Stimulated activated CD8-positive, alpha-beta memory T cell treated with anti-CD3 and anti-CD28 coated beads, Interleukin-2, amount 100 ng/mL, for 48 hours (primary cell): ENCODE measurements at places on chromosomes 5 and 9.

GRCh38 chr9:84996029-84996428 lies 326.5 kb downstream of the NTRK2 start:
- DNase-seq = no peak

DNA sequence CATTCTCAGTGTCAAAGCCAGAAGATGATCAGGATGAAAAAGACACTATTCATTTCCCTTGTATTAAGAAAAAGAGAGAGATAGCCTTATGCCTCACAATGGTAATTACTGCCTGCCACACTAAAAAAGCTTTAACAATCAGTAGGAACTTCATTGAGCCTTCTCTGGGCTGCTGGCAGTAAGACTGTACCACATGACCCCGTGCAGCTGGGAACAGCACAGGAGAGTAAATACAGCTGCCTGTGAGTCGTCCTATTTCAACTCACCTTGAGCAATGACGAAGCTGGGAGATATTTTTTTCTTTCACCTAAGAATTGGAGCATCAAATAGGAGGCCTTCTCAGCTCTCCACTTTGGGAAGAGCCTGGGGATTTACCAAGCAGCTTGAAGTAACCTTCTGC lies 316.3 kb downstream of the GABRB2 start:
- DNase-seq = no peak

DNA sequence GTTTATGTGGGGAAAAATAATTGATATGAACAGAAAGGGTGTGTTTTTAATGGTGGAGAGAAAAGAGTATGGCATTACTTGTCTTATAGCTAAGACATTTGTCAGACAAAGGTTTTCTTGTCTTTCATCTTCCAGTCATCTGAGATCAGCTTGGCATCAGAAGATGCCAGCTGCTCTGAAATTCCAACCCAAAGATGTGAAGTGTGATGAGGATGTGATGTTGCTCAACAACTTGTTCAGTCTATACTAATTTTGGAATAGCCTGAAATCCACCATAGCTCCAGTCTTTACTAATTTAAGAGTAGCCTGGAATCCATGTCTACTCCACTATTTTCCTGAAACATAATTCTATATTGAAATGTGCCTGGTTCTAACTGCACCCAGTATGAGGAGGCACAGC lies 182.3 kb downstream of the CFAP90 start:
- no peak for DNase-seq

DNA sequence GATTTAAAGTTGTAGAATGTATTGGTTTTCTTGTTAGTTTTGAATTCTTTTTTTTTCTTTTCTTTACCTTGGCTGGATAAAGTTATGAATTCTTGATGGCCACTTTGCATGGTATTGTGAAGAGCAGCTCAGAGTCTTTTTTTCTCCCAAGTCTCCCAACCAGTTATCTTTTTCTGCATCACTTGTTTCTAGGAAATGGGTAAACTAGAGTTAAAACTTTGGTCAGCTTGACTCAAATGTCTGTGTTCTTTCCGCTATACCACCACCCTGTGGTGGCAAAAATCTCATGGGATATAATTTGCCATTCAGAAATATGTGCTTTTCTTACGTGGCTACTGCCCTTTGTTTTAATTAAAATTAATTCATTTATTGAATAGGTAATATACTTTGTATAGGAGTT lies 113.2 kb downstream of the UNC13B start:
- DNase-seq = no peak

- no peak for DNase-seq
Observed at GRCh38 chr5:111434800-111435199, 77.5 kb downstream of the STARD4 start.

DNA sequence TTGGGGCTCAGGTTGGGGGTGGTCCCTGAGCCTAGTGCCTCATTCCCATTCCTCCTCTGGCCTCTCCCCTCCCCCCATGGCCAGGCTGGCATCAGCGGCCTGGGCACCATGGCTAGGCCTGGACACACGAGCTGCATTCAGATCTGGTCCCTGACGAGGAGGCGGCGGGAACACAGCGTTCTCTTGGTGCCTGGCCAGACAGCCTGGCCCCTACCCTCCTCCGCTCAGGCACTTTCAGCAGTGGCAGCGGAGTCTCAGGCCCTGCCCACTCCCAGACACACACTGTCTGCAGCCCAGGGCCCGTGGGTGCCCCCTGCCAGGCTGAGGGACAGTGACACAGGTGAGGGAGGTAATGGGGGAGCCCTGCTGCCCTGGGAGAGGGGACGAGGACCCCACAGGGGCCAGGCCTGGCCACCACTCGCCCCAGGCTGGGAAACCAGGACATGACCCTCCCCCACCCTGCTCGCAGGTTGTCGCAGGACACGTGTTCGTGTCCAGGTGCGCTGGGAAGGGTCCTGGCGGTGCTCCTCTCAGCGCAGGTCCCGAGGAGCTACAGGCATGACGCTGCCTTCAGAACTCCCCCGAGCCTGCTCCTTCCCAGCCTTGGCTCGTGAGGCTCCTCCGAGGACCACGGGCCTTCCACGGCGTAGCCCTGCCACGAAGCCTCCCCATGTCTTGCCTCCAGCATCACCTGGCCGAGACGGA lies 19.9 kb upstream of the UBAC1 start:
- no peak for DNase-seq

DNA sequence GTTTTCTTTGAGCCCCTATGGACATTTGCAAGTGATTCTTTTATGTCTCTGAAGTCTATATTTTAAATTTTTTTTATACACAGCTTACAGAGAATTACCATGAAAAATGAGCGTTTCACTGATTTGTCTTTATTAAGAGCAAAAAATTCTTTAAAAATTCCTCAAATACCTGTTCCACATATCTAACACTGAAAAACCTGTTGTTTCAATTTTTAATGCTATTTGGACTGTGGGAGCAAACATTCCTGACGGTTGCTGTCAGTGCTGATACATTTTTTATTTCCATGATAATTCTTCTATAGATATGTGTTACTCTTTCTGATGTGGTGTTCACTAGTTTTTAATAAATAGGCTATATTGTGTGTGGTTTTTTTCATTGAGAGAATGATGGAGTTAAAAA lies 199.8 kb downstream of the GDNF start:
- no peak for DNase-seq

GRCh38 chr5:148224117-148224742 lies 14.1 kb upstream of the MARCOL start:
- no peak for DNase-seq

- no peak for DNase-seq
Observed at GRCh38 chr5:129074903-129075302, 19.6 kb upstream of the ISOC1 start.

DNA sequence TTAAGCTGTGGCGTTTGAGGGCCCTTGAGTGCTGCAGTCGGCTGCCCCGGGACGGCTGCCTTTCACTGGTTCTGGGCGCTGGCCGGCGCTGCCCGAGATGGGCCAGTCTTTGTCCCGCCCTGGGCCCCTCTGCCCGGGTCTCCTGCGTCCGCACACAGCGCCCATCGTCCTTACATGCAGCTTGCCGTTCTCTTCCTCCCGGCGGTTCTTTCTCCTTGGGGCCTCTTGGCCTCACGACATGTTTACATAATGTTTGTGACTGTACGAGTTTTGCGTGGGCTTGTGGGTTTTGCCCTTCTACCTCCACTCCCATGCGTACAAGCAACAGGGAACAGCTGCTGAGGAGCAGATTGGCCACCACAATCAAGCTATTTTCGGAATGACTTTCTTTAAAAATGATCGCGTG lies 618 bp downstream of the TNPO1 start:
- DNase-seq = no peak

GRCh38 chr9:76302543-76302942 lies 91.7 kb downstream of the RFK start:
- no peak for DNase-seq

DNA sequence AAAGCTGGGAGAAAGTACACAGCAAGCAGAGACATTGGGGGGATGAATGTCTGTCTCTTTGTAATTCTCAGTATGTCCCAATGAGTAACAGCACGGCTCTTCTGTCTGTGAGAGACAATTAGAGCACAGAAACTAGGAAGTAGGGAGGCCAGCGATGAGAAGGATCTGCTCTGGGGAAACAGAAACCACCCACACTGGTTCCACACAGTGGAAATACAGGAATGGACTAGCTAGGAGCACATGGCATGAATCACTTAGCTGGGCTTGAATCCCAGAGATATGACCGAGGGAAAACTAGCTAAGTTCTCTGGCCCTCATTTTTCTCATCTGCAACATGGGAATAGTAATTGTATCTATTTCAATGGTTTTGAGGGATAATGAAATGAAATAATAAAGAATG lies 895.9 kb downstream of the TLE4 start:
- no peak for DNase-seq

DNA sequence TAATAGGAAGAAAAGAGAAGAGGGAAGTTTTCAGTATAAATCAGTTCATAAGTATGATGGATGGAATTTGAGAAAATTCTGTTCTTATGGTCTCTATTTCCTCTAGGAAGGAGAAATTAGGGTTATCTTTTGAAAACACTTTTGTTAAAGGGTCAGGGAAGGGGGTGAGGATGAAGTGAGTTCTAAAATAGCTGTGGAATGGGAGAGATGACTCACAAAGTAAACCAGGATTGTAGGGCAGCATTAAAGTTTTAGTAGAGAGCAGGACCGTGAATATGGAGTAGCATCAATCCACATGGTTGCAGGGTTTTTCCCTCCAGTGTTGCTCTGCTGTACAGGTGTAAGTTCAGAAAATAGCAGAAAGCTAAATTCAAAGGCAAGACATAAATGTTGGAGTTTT lies 32.4 kb downstream of the MUSK start:
- no peak for DNase-seq

GRCh38 chr5:90606539-90606938 lies 47.9 kb downstream of the ADGRV1 start:
- DNase-seq = no peak

DNA sequence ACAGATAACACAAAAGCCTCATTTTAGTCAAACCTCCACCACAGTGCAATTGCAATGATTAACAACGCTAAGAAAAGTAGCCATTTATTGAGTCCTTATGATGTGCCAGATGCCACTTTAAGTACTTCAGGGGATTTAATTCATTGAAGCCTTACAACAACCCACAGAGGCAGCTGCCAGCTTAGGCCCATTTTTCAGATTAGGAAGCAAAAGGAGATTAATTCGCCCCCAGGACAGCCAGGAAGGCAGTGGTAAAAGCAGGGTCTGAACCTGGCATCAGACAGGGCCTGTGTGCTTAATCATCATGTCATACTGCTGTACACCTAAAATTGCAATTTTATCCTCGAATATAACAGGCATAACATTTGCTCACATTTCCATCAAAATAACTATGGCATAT lies 23.9 kb downstream of the MED27 start:
- no peak for DNase-seq

DNA sequence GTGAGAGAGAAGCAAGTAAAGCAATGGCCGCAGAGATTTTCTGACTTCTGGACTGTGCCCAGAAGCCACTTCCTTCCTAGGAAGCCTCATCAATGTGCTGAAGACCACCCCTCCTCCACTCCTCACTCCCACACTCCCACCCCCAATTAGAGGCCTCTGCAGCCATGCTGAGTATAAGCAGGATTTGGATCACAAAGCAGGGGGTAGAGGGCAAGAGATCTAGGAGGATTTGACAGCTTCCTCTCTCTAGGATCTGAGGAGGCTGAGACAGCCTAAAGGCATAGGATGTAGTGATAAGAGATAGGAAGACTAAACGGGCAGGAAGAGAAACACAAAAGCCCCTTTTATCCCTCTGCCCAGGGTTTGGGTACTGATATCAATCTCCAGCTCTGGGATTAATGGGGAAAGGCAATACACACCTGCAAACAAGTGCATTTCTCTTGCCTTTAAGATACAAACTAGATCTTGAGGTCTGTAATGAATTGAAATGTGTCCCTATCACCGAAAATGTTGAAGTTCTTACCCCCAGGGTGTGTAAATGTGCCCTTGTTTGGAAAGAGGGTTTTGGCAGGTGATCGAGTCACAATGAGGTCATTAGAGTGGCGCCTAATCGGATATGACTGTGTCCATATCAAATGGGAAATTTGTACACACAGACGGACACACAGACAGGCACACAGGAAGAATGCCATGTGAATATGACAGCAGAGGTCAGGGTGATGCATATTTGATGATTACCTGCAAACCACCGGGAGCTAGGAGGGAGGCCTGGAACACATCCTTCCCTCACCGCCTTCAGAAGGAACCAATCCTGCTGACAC lies 28.5 kb downstream of the KCNV2 start:
- no peak for DNase-seq

DNA sequence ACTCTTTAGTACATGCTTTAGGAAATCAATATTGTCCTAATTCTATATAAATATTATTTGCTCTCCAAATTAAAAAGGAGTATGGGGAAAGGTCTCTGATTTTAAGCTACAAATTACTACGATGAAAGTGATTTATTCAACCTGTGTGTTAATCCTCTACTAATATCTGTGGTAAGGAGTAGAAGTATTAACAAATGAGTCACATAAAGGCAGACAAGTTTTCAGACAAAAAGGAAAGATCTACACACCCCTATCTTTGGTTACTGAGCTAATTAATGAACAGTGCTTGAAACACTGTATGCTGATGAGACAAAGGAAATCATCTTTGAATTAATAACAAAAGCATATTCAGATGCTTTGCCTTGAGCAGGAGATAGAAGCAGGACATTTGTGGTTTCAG lies 15.9 kb downstream of the LOX start:
- no peak for DNase-seq

DNA sequence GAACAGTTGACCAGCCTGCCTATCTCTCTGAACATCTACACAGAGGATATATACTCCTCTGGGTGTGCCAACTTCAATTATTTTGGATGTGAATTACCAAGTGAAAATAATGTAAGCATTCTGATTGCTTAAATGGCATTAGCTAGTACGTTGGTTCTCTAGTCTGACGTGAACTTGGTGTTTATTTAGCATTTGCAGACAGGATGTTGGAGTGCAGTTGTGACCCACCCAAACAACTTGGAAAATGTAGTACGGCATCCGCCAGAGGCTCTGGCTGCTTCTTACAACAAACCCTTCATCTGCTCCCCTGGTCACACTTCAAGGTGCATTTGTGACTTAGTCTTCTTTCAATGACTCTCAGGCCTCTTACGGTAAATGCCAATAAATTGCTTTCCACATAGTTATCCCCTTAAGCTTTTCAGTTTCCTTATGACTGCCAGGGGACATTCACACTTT lies 616.6 kb downstream of the PDE4D start:
- no peak for DNase-seq

GRCh38 chr9:35944173-35944572 lies 13.8 kb downstream of the OR2S2 start:
- no peak for DNase-seq
